ENCODE measurements at places on chromosomes 2 and 18. TPM values are rescaled to one million over a fixed set of nuclear protein-coding genes. Genes with fewer than 3 reads are reported as not detected.

DNA sequence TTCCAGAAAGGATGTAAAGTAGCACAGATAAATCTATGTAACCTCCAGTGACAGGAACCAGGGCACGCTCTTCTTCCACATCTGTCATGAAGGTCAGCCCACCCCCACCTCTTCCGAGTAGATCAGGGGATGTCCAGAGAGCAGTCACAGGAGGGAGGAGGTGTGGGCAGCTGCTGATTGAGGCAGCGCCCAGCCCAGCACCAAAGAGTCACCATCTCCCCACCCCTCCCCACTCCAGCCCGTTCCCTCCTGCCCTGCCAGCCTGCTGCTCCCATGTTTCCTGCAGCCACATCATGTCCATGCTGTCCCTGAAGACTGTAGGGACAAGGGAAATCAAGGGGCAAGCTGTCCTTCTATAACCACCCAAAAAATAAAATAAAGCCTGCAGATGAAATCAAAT is 269.8 kb downstream of the BCL11A start:
- DNase-seq = no peak

- no peak for DNase-seq
Measured at GRCh38 chr18:71352618-71353017, 1063.8 kb downstream of the SOCS6 start.

DNA sequence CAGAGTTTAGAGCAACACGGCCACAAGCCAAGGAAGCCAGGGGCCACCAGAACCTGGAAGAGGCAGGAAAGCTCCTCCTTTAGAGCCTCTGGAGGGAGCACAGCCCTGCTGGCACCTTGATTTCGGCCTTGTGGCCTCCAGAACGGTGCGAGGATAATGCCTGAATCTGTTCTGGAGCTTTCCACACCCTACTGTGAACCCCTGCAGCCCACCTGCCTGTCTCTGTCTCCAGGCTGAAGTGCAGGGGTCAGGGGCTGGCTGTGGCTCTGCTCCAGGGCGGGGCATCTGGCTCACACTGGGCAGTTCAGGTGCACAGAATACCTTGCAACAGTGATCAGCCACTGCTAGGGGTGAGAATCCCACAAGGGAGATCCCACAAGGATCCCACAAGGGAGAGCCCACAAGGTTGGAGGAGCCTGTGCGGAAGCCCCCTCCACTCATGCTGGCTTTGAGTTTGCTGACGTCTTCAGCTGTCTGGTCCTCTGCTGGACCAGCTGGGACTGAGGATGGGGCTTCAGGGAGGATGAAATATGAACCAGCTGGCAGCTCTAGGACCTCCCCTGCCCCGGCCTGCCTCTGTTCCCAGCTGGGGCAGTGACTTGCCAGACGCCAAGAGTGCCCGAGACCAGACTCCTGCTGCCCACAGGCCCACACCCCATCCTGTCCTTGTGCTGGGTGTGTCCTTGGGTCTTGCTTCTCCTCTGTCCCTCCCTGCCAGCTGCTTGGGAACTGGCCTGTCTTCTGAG is 56.4 kb upstream of the OTOS start:
- DNase-seq = no peak

DNA sequence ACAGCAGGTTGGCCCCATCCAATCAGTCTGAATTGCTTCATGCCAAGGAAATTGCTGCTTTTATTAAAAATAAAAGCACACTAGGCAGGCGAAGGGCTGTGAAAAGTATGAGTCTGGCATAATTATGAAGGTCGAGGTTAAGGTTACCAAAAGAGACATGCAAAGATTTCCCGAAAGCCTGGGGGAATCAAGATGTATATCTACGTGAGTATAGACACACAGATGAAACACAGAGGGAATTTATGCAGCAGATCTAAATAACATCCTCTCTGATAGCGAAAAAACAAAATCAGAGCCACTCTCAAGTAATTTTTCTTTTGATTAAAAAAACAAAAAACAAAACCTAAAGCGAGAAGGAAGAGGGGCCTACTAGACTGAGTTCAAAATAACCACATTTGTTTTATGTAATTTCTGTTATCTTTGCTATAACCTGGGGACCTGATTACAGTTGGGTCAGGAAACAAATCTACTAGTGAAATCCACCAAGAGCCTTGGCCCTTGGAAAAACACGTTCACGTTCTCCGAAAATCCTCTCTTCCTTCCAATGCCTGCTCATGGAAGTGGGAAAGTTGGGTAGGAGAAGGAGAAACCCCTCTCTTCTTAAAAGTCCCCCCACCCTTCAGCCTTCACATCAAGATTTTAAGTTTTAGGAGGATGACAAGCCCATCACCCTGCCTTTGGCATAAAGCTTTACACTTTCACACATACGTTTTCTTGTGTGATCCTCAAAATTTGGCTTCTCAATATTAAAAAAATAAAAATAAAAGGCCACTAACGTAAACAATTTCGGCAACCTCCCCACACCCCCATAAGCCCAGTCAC is 1.4 kb downstream of the AAK1 start:
- DNase-seq = no peak

DNA sequence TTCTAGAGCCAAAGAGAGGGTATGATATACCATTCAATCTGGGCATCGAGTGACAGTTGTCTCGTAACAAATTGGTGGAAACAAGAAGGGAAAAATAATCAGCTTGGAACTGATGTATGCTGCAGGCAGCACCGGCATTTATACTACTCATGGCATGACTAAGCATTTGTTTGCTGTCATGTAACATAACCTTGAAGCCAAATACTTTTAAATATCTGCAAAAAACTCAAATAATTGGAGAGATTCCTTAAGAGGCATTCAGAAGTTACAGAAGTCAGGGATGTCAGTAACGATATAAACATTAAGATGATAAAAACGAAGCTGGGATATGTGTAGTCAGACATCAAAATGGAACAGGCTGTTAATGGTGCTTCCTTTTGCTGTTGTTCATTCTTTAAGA is 157.3 kb upstream of the MMADHC start:
- DNase-seq = no peak

- DNase-seq = no peak
Measured at GRCh38 chr2:158586491-158586890, 129.7 kb downstream of the PKP4 start.

DNA sequence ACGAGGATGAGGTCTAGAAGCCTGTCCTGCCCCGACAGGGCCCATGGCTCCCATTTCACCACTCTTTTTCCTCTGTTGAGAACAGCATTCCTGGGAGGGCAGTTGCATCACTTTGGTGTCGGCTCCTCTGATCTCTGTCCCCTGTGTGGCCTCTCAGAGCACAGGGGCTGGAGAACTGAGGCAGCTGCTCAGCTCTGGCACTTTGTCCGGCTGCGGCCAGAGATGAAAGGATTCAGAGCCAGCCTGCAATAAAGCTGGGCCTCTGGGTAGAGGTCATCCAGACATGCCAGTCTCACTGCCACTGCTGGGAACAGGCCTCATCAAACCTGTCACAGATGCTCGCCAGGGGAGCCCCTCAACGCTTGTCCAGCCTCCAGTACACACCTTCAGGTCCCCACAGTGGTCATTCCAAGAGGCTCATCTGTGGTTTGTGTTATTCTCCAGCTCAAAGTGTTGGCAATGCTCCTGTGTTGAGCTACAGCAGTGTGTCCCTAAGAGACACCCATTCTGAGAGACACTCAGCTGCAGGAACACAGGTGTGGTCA is 13.1 kb upstream of the ROCK2 start:
- no peak for DNase-seq

DNA sequence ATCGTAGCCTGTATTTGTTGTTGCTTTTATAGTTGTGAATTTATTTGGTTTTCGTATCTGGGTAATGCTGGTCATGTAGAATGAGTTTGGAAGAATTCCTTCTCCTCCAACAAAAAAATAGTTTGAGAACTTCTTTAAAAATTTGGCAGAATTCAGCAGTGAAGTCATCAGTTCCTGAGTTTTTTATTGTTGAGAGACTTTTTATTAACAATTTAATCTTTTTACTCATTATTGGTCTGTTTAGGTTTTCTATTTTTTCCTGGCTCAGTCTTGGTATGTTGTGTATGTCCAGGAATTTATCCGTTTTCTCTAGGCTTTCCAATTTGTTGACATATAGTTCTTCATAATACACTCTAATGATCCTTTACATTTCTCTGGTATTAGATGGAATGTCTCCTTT is 1613.3 kb upstream of the PIK3C3 start:
- no peak for DNase-seq

DNA sequence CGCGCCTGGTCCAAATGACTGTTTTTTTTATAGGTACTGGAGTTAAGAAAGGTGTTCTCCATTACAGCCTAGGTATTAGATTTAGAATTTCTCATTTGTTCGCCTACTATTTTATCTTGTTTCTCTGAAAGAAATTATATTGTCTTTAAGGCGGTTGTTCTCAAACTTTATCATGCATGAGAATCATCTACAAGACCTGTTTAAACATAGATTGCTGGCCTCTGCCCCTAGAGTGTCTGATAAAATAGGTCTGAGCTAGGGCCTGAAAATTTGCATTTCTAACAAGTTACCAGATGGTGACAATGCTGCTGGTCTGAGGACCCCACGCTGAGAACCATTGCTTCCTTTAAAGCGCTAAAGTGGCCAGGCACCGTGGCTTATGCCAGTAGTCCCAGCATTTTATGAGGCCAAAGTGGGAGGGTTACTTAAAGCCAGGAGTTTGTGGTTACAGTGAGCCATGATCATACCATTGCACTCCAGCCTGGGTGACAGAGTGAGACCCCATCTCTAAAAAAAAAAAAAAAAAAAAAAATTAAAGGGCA is 34.0 kb upstream of the RNF138 start:
- no peak for DNase-seq

GRCh38 chr2:160266037-160266551 is 66.0 kb upstream of the ITGB6 start:
- no peak for DNase-seq

Gene SATB2
- total RNA-seq = 1.2 TPM

Gene MEP1B
- not detected for total RNA-seq

Gene AOX1
- total RNA-seq = 48.2 TPM

Gene FKBP1B
- 8.5 TPM for total RNA-seq

Gene HAAO
- total RNA-seq = 2.6 TPM

Gene TNP1
- total RNA-seq = not detected
